Kidney (tissue), 22 donors: ENCODE measurements at places on chromosomes 2 and 18.

- DNase-seq, result no peak
Observed at GRCh38 chr2:96950381-96951124, 35.8 kb downstream of the FAM178B start.

DNA sequence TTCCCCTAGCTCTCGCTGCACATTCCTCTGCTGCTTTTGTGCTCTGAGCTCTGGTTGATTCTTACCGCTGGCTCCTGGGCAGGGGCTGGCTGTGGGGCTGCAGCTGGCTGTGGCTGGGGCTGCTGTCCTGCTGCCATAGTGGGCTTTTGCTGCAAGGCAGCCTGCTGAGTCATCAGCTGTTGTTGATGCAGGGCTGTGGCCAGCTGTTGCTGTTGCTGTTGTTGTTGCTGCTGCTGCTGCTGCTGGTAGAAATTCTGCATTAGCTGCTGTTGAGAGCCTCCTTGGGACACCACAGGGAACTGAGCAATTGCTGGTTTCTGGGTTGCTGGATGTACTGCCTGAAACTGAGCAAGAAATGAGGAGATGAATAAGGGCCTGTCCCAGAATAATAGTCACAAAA is 77.2 kb upstream of the NFU1 start:
- peak; percentile 71 for DNase-seq

DNA sequence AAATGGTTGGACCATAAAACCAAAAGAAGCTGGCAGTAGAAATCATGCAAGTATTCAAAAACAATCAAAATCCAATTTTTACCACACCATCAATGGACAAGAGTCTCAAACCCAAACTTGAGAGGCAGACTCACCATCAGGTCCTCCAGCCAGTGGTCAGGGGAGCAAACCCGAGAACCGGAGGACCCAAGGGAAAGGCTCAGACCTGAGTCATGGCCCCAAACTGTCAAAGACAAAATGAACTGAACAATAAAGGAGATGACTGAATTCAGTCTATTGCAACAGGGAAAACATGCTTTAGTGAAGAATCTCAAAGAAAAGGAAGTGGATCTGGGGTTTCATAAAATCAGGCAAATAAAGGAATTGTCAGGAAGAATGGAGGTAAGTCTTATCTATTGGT is 150.7 kb upstream of the MGAT5 start:
- no peak for DNase-seq

DNA sequence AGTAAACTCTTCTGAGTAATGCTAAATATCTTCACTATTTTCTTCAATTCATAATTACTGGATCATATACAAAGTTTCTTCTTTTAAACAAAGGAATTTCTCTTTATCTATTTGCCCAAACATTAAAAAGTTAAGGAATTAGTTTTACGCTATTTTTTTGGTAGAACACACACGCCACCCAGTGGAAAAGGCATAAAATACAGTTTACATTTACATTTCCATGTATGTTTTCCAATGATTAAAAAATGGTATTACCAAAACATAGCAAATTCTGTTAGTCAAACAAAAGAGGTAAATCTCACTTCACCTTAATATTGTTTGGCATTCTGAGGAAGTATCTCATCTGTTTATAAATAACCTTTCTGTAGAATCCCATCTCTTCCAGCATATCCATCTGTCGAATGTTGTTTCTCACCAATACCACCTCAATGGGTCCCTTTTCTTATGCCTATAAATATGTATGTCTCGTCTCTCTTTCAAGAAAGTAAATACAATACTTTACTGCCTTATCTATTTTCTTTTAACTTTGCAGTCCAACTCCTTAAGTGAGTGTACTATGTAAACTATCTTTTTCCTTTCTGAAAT is 7.2 kb downstream of the BOLL start:
- peak; percentile 17 for DNase-seq

GRCh38 chr2:217510771-217511291 is 492.0 kb downstream of the TNS1 start:
- peak; percentile 82 for DNase-seq

DNA sequence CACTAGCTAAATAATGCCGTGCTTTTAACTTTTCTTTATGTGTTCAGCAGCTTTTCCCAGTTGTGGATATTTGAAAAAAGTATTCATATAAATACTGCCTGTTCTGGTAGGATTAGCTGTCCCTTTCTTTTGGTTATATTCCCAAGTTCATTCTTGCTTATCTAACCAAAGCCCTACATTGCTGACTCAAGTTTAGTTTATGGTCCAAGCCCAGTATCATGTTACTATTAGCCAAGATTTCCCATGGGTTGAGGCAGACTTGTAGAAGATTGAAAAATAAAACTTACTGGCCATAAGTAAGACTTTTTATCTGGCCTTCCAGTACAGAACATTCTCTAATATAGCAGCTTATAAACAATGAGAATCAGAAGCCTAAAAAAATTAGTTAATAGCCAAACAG is 49.7 kb upstream of the NFE2L2 start:
- DNase-seq, result peak; percentile 28

DNA sequence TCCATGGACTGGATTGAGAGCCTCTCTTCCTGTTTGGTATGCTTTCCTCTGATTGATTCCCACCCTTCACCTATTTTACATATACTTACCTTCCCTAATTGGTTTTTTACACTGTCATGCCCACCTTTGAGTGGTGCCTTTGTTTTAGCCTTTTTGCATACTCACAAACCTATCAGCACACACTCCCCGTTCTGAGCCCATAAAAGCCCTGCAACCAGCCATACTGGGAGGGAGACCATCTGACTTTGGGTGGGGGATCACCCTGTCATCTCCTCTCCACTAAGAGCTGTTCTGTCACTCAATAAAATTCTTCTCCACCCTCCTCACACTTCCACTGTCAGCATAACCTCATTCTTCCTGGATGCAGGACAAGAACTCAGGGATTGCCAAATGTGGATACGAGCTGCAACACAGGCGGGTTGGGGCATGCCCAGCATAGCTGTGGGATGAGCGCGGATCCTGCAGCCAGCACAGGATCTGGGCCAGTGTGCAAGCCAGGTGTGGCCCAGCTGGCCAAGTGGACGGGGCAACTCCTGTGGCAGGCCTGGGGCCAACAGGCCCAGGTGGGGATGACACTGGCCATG is 9.4 kb upstream of the MOB1A start:
- DNase-seq, result no peak
